ENCODE measurements at places on chromosomes 7 and 10. TPM values are rescaled to one million over a fixed set of nuclear protein-coding genes. Genes with fewer than 3 reads are reported as not detected.

- H3K36me3 ChIP-seq, result no peaks in the 10 kb centered on the region
- H3K4me1 ChIP-seq, result no peaks in the 10 kb centered on the region
- no peak overlapping the region for H3K27ac ChIP-seq
- no peak overlapping the region for H3K4me3 ChIP-seq
These were observed 763.6 kb downstream of the PHTF2 start for GRCh38 chr7:78562191-78562590.

DNA sequence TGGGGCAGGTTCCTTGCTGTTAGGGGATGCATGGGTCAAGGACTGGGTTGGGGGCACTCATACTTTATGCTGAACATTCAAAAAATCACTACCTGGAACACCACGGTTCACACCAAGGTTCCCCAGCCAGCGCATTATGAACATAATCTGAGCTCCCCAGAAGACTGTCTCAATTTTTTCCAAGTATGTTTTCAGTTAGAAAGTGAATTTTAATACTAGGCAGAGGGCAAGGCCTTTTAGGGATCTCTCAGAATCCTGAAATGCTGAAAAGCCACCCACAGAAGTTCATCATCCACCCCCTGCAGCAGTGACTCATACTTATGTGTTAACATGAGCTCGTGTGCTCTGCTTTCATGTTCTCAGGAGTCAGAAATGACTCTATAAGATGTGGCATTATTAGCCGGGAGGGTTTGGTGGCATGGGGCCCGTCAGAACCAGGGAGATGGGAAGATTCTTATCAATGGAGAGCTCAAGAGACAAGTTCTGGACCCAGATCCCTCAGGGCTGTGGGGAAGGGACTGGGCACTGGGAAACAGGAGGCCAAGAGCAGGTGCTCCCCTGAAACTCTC lies 185.2 kb upstream of the ITGB1 start:
- no peak overlapping the region for H3K27ac ChIP-seq
- H3K4me1 ChIP-seq, result no peaks in the 10 kb centered on the region
- no peak overlapping the region for H3K4me3 ChIP-seq
- DNase-seq, result no peak
- no peaks in the 10 kb centered on the region for H3K27me3 ChIP-seq

FBXO24 gene
- not detected for total RNA-seq

HECW1 gene
- total RNA-seq, result not detected

FRA10AC1 gene
- 11.6 TPM for total RNA-seq

TMEM225B gene
- total RNA-seq, result not detected

PDLIM1 gene
- total RNA-seq, result 0.54 TPM

Measured in Karpas-422 (cell line).